ENCODE measurements at places on chromosomes 5 and 9. TPM values are rescaled to one million over a fixed set of nuclear protein-coding genes. Genes with fewer than 3 reads are reported as not detected.

The GPR150 gene
- total RNA-seq, result 0.31 TPM

- H3K27ac ChIP-seq, result no peak overlapping the region
- no peak overlapping the region for H3K4me3 ChIP-seq
- H3K36me3 ChIP-seq, result no peaks in the 10 kb centered on the region
- no peak for DNase-seq
Observed at GRCh38 chr5:54325610-54326311, 15.4 kb upstream of the ARL15 start.

GRCh38 chr5:125376059-125376641 lies 629.7 kb upstream of the ZNF608 start:
- H3K27ac ChIP-seq, result no peak overlapping the region
- no peaks in the 10 kb centered on the region for H3K27me3 ChIP-seq
- no peaks in the 10 kb centered on the region for H3K36me3 ChIP-seq
- H3K4me3 ChIP-seq, result no peak overlapping the region
- no peak for DNase-seq

GRCh38 chr9:123960366-123960765 lies 30.4 kb upstream of the DENND1A start:
- DNase-seq, result no peak
- peaks cover 11% of the 10 kb centered on the region for H3K27me3 ChIP-seq
- H3K36me3 ChIP-seq, result no peaks in the 10 kb centered on the region
- no peaks in the 10 kb centered on the region for H3K4me1 ChIP-seq

Measured in endothelial cell of umbilical vein (primary cell).